ENCODE measurements at places on chromosomes 2 and 18.

- peak; percentile 43 for DNase-seq
Measured at GRCh38 chr2:189580658-189581353, at the start of gene SLC40A1. TSS of gene SLC40A1 (minus strand) at chr2:189580786. CDS start at chr2:189580460, 326 bp downstream.

GRCh38 chr2:5495586-5495985, 196.6 kb upstream of the SOX11 start:
- DNase-seq: no peak

DNA sequence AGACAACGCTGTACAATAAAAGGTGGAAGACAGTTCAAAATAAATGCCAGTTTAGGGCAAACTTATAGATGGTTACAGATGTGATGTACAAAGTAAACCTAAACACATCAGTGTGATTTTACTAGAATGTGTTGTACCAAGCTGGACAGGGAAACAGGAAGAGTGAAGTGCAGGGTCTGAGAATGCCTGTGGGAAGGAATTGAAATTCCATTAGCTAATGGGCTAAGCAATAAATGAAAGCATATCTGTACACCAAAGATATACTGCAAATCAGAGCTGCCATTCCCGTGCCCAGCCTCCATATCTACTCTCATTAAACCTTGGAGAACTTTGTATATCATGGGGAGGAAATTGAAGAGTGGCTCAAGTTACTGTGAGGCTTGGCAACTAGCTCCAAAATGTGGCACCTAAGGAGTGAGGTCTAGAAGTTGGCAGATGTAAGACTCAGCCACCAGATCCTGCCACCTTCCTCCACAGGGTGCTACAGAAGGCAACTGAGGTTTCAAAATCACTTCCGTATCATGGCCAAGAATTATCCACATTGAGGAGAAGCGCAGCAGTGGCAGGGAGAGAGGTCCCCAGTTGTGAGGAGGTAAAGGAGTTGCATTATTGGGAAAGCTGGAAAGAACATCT, 277.8 kb downstream of the TCF4 start:
- DNase-seq: no peak

GRCh38 chr2:15205562-15205961, 355.6 kb downstream of the NBAS start:
- no peak for DNase-seq

DNA sequence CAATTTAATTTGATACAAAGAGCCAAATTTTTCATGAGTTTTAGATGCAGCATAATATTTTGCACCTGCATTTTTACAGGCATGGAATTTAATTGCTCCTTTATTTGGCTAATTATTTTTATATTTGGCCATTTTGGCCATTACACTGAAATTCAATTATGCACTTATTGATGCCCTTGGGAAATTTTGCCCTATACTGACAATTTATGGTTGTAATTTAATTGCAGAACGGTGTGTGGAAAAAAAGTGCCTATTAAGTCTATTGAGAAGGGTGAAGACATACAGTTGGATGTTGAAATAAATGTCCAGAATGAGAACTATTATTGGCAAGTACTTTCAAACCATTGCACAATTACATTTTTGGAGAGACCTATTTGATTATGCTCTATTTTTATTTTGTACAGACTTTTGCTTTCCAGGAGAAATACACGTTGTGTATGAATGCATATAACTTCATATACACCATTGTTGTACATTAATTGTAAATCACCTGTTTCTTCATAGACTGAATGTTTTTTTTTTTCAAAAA, 1319.3 kb upstream of the CDH2 start:
- DNase-seq: no peak

DNA sequence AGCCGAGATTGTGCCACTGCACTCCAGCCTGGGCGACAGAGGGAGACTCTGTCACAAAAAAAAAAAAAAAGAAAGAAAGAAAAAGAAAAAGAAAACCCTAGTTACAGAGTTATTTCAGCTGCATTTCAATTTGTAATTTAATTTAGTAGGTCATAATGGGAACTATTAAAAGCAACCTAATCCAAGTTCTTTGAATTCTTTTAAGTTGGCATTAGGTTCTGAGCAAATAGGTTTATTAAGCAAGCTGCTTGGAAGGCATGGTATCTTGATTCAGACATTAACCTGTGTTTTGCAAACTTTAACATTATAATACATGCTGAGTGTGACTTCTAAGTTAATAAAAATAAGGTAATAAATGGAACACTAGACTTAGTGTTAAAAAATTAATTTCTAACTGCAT, 29.8 kb upstream of the COBLL1 start:
- no peak for DNase-seq

DNA sequence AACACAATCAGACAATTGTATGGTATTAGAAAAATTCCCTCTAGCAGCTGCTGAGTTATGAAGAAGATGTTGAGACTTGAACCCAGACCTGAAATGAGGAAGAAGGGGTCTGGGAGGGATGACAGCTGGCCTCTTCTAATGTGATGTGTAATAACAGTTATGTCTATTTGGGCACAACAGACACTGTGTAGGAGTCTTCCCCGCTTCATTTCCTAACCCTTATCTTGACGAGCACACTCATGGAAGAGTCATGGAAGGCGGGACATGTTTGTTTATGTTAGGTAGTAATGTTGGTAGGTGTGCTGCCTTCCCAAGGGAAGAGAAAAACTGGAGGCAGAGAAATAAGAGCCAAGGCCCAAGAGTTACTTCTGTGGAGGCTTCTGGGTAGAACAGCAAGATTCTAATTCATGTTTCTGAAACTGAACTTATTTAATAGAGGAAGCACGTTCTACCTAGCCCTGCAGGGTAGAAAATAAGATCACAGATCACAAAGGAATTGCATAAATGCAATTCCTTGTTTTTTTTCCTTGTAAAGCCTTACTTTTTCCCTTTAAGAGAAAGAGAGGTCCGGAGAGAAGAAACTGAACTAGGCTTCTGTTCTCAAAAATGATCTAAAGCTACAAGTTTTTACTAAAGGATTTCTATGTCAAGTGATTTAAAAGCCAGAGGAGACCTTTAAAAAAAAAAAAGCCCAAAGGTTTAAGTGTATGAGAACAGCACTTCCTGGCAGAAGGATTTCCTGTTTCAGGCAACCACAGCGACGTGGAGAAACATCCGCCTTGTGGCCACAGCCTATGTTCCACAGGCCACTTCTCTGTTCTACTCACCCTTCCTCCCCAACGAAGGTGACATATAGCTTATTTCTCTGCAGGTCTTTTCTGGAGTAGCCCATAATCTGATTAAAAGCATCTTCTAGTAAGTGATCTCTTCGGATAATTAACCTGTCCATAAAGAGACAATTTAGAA, 68.5 kb upstream of the STK17B start:
- DNase-seq: peak; percentile 95

DNA sequence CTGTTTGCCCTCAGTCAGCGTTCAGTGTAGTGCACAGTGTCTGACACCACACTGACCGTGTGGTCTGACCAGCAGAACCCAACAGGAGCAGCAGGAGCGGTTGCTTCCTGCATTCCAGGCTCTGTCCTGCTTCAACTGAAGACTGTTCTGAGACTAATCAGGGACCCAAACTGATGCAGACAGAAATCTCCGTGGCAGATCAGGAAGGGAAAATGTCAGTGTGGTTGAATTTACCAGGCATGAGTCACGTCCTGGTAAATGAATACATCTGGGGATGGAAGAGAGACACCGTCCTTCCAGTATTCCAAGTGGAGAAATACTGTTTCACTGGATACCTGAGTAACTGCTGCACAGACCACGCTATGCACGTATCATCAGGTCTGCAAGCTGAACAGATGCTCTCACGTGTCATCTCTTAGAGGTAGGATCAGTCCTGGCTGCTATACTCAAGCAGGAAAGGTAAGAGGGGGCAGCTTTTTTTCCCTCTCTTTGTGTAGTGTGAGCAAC, 223.6 kb upstream of the EPAS1 start:
- peak; percentile 85 for DNase-seq

DNA sequence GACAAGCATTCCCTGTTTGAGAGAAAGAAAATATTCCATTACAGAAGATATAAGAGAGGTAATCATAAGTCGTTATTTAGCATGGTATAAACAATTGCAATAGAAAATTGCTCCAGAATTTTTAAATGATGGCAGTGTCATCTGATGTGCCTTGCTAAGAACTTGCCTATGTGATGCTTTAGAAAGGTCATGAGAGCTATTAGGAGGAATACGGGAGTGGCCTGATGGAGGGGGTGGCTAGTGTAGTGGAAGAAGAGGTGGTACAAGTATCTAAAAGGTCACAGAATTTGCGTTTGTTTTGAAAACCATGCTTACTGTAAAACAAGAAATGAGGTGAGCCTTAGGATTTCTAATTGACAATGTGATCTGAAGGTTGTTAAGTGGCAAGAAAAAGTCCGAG, 550.0 kb downstream of the TMX3 start:
- DNase-seq: no peak

DNA sequence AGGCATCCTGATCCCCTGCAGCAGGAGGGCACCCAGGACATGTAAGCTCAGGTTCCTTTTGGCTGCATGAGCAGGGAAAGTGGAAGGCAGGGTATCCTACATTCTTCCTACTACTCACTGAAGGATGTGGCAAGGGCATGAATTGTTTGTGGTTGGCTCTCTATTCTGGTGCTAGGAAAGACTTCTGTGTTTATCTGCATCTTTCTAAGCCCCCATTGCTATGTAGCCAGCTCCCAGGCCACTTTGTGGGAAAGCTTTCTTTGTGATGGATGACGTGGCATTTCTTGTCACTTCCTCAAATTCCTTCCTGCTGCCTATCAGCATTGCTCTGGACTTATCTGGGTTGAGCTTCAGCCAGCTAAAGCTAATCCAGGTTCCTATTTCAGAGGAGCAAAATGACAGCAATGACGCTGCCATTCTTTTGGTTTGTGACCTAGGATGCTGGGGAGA, 46.2 kb downstream of the MEIS1 start:
- peak; percentile 45 for DNase-seq

GRCh38 chr2:1894578-1894977, 150.3 kb upstream of the PXDN start:
- DNase-seq: no peak

DNA sequence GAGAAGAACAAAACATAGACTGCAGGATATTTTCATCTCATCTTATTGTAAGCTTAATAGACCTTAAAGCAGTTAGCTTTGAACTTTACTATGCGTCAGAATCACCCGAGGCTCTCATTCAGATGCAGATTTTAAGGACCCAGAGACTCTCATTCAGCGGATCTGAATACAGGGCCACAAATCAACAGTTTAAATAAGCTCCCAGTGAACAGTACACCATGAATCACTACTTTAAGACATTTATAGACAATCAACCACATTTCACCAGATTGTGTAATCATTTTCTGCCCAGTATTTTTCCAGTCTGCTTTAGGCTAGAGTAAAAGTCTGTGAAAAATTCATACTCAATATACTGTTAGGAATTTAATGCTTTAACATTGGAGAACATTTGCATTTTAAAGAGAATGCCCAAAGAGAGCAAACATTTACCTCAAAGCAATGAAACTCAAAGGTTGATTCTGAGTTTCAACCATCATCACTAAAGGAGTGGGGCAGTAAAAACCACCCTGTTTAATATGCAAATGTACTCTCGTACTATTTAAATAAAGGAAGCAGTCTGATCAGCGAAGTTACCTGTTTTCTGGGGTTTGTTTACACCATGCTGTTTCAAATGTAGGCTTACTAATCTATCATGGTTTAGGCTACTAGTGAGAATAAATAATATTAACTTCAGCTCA, 11.0 kb upstream of the ALPK2 start:
- DNase-seq: peak; percentile 81

DNA sequence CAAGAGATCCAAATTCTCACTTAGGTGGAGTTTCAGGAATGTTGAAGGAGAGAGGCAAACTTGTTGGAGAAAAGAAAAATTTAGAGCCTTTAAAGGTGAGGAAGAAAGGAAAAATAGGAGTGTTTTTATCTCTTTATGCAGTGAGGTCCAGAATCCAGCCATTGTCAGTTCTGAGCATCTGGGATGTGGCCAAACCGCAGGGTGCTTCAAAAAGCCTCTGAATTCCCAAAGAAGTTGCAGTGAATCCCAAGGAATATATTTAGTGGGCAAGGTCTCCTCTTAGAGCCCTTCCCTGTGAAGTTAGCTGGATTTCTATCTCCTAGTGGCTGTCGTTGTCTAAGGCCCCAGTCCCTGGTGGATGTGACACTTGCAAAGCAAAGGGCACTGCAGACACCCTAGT, 51.2 kb downstream of the MTCL1 start:
- DNase-seq: no peak

DNA sequence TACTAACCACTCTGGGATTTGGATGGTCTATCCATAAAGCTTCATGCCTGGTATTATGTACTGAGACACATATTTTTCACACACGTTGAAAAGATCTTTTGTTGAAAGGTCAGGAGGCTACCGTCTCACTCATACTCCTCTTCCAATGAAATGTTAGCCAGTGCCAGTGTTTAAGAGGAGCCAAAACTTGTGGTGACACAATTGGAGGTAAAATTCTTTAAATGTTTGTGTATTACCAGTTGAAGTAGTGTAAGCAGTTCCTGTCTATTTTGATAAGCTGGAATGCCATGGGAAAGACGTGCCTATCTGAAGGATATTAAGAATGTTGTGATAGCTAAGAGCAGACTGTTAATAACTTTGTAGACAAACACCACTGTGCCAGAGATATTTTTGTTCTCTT, 32.1 kb downstream of the MARCHF7 start:
- DNase-seq: no peak

DNA sequence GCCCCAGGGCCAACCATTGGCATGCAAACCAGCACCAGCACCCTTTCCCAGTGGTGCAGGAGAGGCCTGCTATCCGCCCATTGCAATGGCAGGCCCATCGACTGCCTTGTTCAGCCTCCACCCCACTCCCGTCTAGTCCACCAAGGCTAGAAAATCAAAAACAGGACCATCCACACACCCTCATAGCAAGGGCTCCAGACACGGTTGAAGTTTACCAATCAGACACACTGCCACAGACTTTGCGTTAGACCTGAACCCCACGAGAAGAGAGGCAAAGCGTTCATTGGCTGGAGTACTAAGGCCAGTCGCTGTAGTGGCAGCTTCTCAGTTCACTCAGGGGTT, 95.3 kb upstream of the TEX51 start:
- DNase-seq: no peak

- no peak for DNase-seq
Measured at GRCh38 chr2:236282406-236282805, 18.2 kb upstream of the ASB18 start.

- DNase-seq: peak; percentile 54
Measured at GRCh38 chr2:88545118-88545517, 82.1 kb downstream of the EIF2AK3 start.

GRCh38 chr2:241051578-241052487, 50.3 kb downstream of the MTERF4 start:
- no peak for DNase-seq

- DNase-seq: peak; percentile 29
Measured at GRCh38 chr2:218716070-218716469, 5.4 kb downstream of the TTLL4 start.

DNA sequence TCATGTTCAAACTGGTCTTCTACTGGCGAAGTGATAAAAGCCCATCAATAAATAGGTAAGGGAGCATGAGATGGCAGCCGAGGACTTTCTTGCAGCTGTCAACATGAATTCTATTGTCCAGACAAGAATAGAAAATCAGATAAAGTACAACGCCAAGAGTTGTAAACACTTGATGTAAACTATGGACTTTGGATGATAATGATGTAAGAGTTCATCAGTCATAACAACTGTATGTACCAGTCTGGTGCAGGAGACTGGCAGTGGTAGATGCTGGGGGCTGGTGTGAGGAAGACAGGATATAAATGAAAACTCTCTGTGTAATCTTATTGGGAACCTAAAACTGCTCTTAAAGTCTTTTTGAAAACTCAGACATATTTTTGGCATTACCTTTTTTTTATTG, 155.9 kb upstream of the RASGRP3 start:
- no peak for DNase-seq

All from epithelial cell of esophagus (primary cell).